Transverse colon (tissue), 4 donors: ENCODE measurements at places on chromosomes 1 and 21. TPM values are rescaled to one million over a fixed set of nuclear protein-coding genes. Genes with fewer than 3 reads are reported as not detected.

The PDZK1IP1 gene
- total RNA-seq: 200 TPM

The A3GALT2 gene
- not detected for total RNA-seq

The RBM11 gene
- total RNA-seq: 3.3 TPM

The LRRC39 gene
- not detected for total RNA-seq

The CELA3B gene
- not detected for total RNA-seq

The KCNJ10 gene
- not detected for total RNA-seq

The ZYG11B gene
- 48.3 TPM for total RNA-seq

DNA sequence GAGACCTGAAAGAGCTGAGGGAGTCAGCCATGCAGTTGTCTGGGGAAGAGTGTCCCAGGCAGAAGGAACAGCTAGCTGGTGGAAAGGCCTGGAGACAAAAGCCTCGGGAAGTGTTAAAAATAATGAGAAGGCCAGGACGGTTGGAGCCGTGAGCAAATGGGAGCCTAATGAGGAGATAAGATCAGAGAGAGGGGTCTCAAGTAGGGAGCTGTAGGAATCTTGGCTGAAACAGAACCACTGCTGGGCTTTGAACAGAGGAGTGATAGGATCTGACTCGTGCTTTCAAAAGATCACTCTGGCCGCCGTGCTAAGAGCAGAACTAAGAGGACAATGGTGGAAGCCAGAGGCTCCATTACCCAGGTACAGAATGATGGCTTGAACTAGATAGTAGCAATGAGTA, 1.9 kb upstream of the FOXJ3 start:
- DNase-seq: no peak
- H3K36me3 ChIP-seq: no peaks in the 10 kb centered on the region
- H3K27ac ChIP-seq: no peak overlapping the region

DNA sequence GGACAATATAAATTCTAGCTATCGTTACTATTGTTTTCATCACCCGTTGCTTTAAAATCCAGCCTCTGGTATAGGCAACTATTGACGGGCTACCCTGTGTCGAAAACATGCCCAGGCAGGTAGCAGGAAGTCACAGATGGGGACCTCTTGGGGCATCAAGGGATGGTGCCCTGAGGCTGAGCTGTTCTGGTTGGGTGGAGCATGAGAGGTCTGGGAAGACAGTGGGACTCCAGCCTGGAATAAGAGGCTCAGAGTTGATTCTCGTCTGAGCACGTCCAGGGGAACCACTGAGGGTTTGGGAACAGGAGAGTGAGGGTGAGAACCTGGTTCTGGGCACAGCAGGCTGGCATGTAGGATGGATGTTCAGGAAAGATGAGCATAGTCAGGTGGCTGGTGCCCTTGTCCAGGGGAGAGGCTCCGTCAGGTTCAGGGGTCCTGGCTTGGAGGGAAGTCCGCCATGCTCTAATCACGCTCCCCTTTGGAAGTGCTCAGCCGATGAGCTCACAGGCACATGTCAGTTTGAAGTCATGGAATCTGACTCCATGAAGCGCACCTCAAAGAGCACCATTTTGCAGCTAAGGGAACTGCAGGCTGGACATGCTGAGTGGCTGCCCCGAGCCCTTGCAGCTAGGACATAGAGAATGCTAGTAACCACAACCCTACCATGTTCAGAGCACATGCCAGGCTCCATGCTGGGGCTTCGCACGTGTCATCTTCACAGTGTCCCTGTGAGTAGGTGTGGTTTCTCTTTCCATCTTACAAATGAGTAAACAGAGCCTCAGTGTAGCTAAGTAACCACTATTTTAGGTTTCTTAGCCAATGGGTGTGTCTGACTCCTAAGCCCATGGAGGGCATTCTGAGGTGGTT, 21.0 kb downstream of the PCSK9 start:
- H3K27ac ChIP-seq: no peak overlapping the region
- no peaks in the 10 kb centered on the region for H3K27me3 ChIP-seq
- H3K4me1 ChIP-seq: no peaks in the 10 kb centered on the region

DNA sequence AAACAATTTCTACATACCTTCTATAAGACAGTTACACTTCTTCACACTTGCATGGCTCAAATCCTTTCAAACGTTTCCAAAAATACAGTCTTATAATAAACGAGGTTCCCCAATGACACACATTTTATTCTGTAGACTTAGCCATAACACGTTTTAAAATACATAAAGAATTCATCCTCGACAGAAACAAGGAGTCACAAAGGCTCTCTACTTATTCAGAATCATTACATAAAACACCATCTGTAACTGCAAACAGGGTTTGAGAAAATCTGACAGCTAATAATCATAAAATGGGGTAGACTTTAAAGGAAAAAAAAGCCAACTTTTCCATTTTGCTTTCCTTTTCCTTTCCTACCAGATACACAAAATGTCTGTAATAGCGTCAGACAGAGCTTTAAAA, 1.8 kb downstream of the PIK3R3 start:
- DNase-seq: no peak
- H3K4me3 ChIP-seq: peak overlapping the region; percentile 45
- peaks cover 14% of the 10 kb centered on the region for H3K4me1 ChIP-seq
- H3K27me3 ChIP-seq: peaks cover 27% of the 10 kb centered on the region

- no peak overlapping the region for H3K27ac ChIP-seq
- H3K27me3 ChIP-seq: no peaks in the 10 kb centered on the region
- no peak overlapping the region for H3K4me3 ChIP-seq
- H3K4me1 ChIP-seq: no peaks in the 10 kb centered on the region
These were observed 147.3 kb downstream of the CD247 start for GRCh38 chr1:167371030-167371429.

- H3K4me3 ChIP-seq: no peak overlapping the region
- H3K36me3 ChIP-seq: no peaks in the 10 kb centered on the region
- H3K27ac ChIP-seq: peak overlapping the region; percentile 19
- H3K4me1 ChIP-seq: peaks cover 11% of the 10 kb centered on the region
These were observed 6.1 kb downstream of the ADAMTS4 start for GRCh38 chr1:161192476-161193465.

DNA sequence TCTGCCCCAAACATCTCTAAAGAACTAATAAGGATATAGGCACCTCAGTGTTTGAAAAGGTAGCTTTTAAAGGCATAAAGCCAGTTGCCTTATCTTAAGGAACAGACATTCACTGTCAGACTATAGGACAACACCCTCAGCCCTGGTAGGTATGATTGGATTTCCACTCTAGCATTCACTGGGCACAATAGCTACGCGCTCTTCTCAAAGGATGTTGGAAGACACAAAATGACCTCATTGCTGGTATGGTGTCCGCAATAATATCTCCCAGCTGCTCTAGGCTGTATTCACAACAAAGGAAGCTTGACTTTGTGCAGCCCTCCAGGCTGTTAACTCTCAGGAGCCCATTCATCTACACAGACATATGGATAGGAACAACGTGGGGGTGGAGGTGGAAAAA, 119.4 kb upstream of the CXADR start:
- no peaks in the 10 kb centered on the region for H3K27me3 ChIP-seq
- DNase-seq: no peak
- H3K4me3 ChIP-seq: no peak overlapping the region
- no peaks in the 10 kb centered on the region for H3K36me3 ChIP-seq
- no peaks in the 10 kb centered on the region for H3K4me1 ChIP-seq
- H3K27ac ChIP-seq: no peak overlapping the region

- no peaks in the 10 kb centered on the region for H3K27me3 ChIP-seq
- DNase-seq: peak; percentile 2
- no peak overlapping the region for H3K27ac ChIP-seq
- H3K4me1 ChIP-seq: no peaks in the 10 kb centered on the region
- H3K4me3 ChIP-seq: no peak overlapping the region
- H3K36me3 ChIP-seq: peaks cover 38% of the 10 kb centered on the region
These were observed 45.2 kb downstream of the SLC37A1 start for GRCh38 chr21:42558846-42559245.

DNA sequence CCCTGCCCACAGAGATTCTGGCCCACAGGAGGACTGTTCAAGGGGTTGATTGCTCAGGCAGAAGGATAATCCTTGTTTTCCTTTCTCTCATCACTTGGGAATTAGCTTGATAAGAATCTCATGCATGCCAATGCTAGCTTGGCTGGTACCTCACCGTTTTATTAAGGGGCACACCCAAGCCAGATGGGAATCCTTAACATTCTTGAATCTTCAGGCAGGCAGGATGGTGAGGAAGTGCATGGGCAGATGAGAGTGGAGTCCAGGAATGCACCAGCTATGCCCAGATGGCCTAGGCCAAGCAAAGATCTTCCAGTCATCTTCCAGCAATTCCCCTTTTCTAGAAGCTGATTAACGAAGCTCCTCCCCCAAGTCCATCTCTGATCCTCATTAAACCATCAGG, 4.1 kb upstream of the LCE7A start:
- no peak for DNase-seq
- H3K27ac ChIP-seq: no peak overlapping the region
- no peak overlapping the region for H3K4me3 ChIP-seq
- no peaks in the 10 kb centered on the region for H3K4me1 ChIP-seq

DNA sequence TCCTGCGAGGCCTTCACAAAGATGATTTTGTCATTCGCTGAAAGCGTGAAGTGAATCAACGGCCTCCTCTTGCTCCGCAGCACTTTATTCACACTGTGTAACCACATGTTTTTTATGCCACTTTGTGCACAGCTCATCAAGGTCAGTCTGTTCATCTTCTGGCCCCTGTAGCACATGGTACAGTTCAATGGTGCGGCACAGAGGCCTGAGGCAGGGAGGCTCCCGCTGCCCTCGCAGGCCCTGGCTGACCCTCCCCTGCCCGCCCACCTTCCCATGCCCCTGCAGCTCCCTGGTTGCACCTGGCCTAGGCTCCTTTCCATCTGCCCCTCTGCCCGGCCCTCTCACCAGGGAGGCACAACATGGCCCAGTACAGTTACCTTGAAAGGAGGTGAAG, 87.5 kb downstream of the CD247 start:
- H3K4me3 ChIP-seq: no peak overlapping the region
- no peak for DNase-seq
- no peaks in the 10 kb centered on the region for H3K27me3 ChIP-seq

DNA sequence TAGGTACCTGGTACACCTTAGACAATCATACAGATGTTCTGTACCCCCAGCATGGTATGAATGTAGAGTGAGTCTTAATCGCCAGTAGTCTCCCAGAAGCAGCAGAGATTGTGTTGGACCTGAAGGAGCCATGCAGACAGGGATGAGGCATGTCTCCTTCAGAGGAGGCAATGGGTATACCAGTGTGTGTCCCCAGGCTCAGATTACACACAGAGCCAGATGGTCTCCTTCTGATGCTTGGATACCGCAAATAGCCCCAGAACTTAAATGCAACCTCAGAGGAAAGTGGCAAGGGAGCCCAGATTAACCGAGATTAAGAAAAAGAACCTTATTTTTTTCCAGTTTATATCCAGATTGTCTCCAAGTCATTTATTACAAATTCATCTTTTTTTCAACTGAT, 96.8 kb upstream of the C21orf91 start:
- H3K27me3 ChIP-seq: no peaks in the 10 kb centered on the region
- DNase-seq: no peak
- H3K36me3 ChIP-seq: no peaks in the 10 kb centered on the region
- H3K4me3 ChIP-seq: no peak overlapping the region
- no peaks in the 10 kb centered on the region for H3K4me1 ChIP-seq
- no peak overlapping the region for H3K27ac ChIP-seq

DNA sequence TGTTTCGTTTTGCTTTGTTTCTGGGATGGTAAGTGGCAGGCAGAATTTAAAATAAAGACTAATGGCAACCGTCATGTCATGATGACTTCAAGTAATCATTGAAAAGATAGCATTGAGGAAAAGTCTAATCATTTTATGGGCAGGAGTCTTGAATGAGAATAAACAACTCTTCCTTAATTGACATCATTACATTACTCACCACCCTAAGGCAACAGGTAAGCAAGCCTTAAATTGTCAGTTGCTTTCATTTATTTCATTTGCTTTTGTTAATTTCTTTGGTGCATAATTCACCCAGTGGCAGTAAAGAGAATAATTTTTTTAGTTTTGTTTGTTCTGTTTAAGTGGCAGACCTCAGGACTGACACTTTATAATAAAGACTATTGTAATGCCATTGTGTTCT, 669.0 kb downstream of the RWDD3 start:
- H3K4me1 ChIP-seq: no peaks in the 10 kb centered on the region
- H3K27ac ChIP-seq: no peak overlapping the region
- DNase-seq: no peak
- H3K36me3 ChIP-seq: no peaks in the 10 kb centered on the region
